ENCODE measurements at places on chromosomes 13 and 19. TPM values are rescaled to one million over a fixed set of nuclear protein-coding genes. Genes with fewer than 3 reads are reported as not detected.

The CGB8 gene
- total RNA-seq = not detected

The FFAR2 gene
- not detected for total RNA-seq

The CYP4F11 gene
- not detected for total RNA-seq

The SLC10A2 gene
- total RNA-seq = not detected

The CD37 gene
- total RNA-seq = 110 TPM

The SULT2A1 gene
- not detected for total RNA-seq

The OR7A5 gene
- not detected for total RNA-seq

GRCh38 chr19:31249217-31249616 is 100.0 kb downstream of the TSHZ3 start:
- no peak for DNase-seq

- DNase-seq = no peak
Observed at GRCh38 chr13:78712831-78713230, 53.9 kb upstream of the OBI1 start.

GRCh38 chr19:16860118-16860517 is 28.7 kb upstream of the F2RL3 start:
- DNase-seq = no peak

- no peak for DNase-seq
Observed at GRCh38 chr19:35217649-35217990, 10.9 kb downstream of the FAM187B start.

- DNase-seq = no peak
Observed at GRCh38 chr19:38001158-38001781, 94.3 kb downstream of the SIPA1L3 start.

DNA sequence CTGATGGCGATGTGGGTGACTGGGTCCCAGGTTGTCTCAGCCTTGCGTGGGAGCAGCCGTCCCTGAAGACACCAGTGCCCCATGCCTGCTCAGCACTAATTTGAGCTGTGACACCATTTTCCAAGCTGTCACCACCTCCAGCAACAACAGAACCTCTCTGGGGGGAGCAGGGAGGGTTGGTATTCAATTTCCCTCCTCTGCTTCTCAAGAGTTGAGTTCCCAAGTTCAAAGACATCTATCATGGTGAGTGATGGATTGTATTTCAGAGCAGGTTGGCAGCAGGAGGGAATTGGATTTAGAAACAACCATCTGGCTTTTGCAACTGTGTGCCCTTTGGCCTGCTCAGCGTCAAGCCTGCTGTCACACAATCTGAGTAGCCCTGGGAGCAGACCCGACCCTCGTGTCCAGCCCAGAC is 46.9 kb upstream of the UQCRFS1 start:
- no peak for DNase-seq

DNA sequence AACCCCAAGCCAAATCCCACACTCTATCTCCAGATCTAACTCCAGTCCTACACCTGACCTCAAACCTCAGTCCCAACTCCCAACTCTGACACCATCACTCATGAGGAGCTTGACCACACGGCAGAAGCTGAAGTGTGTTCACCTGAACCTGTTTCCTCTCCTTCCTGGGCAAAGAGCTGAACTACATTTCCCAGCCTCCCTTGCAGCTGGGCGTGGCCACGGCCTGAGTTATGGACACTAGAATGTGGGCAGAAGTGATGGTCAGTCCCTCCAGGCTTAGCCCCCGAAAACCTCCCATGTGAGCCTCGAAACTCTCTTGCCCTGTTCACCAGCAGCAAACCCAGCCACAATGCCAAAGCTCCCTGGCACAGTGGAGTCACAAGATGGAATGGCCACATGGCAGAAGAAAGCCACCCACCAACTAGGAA is 19.5 kb upstream of the MEIS3 start:
- no peak for DNase-seq

DNA sequence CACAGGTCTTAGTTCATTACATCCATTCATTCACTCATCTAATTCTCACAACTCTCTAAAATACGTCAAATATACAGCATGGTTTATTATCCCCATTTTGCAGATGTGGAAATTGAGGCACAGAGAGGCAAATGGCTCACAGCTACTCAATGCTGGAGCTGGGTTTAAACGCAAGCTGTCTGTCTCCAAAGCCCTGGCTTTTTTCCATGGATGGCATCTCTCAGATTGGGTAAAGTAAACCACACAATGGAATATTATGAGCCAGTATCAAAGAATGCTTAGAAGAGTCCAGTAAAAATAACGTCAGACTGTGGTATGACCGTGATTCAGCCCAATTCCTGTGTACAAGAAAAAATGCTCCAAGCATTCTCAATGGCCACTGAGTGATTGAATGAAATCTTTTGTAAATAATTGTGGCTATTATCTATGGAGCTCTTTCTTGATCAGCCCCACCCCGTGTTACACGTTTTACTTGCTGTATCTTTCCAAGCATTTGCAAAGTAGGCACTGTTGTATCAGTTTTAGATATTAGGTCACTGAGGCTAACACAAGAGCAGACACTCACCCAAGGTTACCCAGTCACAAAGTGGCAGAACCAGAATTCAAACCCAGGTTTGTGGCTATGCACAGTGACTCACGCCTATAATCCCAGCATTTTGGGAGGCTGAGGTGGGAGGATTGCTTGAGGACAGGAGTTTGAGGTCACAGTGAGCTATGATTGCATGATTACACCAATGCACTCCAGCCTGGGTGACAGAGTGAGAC is 5.5 kb upstream of the ACP7 start:
- no peak for DNase-seq

DNA sequence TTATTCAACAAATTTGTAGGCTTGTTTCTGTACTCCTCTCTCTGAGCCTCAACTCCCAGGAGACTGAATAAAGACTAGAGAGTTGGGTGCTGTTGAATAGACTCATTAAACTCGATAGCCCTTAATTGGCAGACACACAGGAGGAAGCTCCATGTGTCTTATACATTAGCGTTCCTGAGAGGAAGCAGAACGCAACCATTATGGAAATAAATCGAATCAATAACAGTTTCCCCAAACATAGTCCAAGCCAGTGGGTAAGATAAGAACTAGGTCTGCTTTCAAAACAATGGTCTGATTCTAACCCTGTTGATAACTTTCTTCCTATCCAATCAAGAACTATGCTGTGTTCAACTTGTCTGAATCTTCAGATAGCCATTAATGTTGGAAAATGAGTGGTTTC is 118.1 kb upstream of the FNDC3A start:
- no peak for DNase-seq

- no peak for DNase-seq
Observed at GRCh38 chr13:105144936-105145335, 1390.5 kb downstream of the EFNB2 start.

DNA sequence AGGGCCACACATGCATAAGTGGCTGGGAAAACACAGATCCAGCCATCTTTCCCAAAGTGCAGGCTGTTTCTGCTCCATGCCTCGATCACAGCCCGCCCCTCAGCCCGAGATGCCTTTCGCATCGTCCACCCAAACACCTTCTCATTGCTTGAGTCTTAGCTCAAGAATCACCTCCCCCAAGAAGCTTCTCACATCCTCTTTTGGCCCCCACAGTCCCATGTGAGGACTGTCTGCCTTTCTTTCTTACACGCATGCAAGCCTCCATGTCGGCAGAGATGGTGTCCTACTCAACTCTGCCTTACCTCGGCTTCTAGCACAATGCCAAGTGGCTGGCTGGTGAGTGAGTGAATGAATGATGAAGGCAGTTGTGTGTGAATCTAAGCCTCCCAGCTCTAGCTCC is 18.1 kb upstream of the GSX1 start:
- no peak for DNase-seq
